ENCODE measurements at places on chromosomes 12 and 14. TPM values are rescaled to one million over a fixed set of nuclear protein-coding genes. Genes with fewer than 3 reads are reported as not detected.

NID2 gene
- total RNA-seq = not detected

VWF gene
- total RNA-seq = not detected

TCL1A gene
- total RNA-seq = not detected

PAH gene
- not detected for total RNA-seq

LIN7A gene
- total RNA-seq = 1.4 TPM

GRCh38 chr14:95064256-95064655, 93.1 kb downstream of the DICER1 start:
- no peak for DNase-seq

DNA sequence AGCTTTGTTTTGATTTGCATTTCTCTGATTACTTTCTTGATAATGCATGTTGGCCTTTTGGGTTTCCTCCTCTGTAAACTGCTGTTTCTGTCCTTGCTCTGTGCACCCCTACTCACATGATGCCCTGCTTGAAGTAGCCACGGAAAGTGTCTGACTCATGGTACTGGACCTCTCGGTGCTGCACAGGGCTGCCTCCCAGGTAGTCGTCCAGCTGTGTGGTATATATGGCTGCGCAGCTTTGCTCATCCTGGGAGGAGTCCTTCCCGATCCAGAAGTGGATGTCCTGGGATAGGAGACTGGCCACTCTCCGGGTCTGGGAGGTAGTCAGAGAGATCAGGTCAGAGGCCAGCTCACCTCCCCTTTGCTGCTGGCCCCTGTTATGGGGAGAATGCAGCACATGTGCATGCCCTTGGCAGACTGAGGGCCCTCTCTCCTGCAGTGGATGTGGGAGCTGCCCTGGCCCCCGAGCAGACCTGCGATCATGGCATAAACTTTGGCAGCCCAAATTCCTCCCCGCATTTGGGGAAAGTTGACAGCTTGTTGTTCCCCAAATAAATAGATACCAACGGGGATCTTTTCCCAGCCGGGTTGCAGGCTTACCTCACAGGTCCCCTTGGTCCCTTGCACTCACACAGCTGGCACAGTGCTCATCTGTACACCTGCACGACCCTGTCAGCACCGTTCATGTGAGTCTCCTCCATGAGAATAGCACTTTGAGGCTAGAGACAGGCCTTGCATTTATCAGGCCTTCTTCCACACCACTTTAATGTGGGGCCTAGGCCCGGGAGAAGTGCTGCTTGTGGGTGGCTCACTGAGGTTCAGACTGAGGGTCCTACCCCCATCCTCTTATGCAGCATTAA, 5.2 kb downstream of the AVIL start:
- DNase-seq = no peak

DNA sequence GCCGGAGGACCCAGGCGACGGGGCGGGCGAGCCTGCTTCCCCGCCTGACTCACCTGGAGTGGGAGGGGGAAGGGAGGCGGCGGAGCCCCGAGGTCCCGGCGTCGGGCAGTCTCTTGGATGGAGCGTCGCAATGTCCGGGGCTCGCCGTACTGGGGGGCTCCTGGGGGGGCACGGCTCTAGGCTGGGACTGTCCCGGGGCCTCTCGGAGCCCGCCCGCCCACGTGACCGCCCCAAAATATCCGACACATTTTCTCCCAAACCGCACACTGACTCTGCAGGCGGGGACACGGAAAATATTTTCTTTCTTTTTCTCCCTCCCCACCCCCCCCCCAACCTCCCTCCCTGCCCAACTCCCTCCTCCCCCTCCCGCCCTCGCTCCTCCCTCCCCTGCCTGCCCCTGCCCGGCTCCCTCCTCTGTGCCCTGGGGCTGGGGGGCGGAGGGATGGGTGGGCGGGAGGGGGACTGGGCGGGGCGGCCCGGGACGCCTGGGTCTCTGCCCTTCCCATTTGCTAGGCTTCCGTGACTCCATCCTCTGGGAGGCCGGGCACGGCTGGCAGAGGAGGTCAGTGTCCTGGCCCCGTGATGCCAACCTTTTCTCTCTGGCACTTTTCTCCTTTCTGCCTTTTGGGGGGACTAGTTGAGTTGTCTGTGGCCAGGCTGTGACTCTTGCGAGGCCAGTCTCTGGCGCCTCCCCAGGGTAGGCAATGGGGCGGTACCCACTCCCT, at the start of gene RARG:
Gene RARG, minus strand, starts transcription at position 289 of the 725 bp plus-strand sequence. CDS start 4,664 bp downstream, outside the sequence.
- DNase-seq = no peak

DNA sequence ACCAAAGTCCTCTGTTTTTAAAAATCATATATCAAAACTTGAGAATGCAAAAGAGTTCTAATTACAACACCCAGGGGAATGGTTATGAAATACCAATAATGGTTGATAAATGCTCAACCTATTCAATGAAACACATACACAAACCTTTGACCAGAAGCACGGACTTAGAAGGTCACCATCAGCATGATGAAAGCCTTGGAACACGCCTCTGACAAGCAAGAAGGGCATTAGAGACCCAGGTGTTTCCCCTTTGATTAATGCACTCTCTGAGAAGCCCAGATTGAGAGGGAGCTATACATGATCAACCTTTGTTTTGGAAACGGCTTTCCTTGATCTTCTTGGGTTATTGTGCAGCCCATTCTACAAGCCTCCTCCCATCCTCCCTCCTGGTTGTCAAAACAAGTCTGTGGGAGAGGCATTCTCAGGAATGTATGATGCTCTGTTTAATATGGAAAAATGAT, 69.0 kb downstream of the ZFP36L1 start:
- no peak for DNase-seq
